ENCODE measurements at places on chromosomes 11 and 22. TPM values are rescaled to one million over a fixed set of nuclear protein-coding genes. Genes with fewer than 3 reads are reported as not detected.

FAT3 gene
- total RNA-seq = 1.4 TPM

DTX4 gene
- total RNA-seq = 63.6 TPM

EIF4ENIF1 gene
- total RNA-seq = 24.5 TPM

GLYAT gene
- total RNA-seq = 0.49 TPM

NLRP14 gene
- 0.06 TPM for total RNA-seq

GPR152 gene
- not detected for total RNA-seq

NOL12 gene
- total RNA-seq = 27.1 TPM

INSC gene
- total RNA-seq = 1.2 TPM

MS4A15 gene
- not detected for total RNA-seq

ELF5 gene
- 0.95 TPM for total RNA-seq

OR8G1 gene
- not detected for total RNA-seq

SPINDOC gene
- 19.6 TPM for total RNA-seq

SMTNL1 gene
- total RNA-seq = not detected

CCT8L2 gene
- not detected for total RNA-seq

RASSF10 gene
- 15.9 TPM for total RNA-seq

TMEM86A gene
- total RNA-seq = 20.1 TPM
